ENCODE measurements at places on chromosomes 12 and 14. TPM values are rescaled to one million over a fixed set of nuclear protein-coding genes. Genes with fewer than 3 reads are reported as not detected.

Gene KRT85
- total RNA-seq = not detected

Gene COCH
- not detected for total RNA-seq

- no peak overlapping the region for H3K4me3 ChIP-seq
- H3K4me1 ChIP-seq = no peaks in the 10 kb centered on the region
- peaks cover 6% of the 10 kb centered on the region for H3K27me3 ChIP-seq
- H3K36me3 ChIP-seq = no peaks in the 10 kb centered on the region
- no peak overlapping the region for H3K27ac ChIP-seq
Observed at GRCh38 chr14:20799892-20800544, 2.6 kb downstream of the RNASE1 start.

GRCh38 chr12:28130625-28131598 is 59.3 kb upstream of the CCDC91 start:
- no peaks in the 10 kb centered on the region for H3K27me3 ChIP-seq
- H3K4me1 ChIP-seq = no peaks in the 10 kb centered on the region
- no peak overlapping the region for H3K27ac ChIP-seq
- H3K36me3 ChIP-seq = no peaks in the 10 kb centered on the region
- H3K4me3 ChIP-seq = no peak overlapping the region

DNA sequence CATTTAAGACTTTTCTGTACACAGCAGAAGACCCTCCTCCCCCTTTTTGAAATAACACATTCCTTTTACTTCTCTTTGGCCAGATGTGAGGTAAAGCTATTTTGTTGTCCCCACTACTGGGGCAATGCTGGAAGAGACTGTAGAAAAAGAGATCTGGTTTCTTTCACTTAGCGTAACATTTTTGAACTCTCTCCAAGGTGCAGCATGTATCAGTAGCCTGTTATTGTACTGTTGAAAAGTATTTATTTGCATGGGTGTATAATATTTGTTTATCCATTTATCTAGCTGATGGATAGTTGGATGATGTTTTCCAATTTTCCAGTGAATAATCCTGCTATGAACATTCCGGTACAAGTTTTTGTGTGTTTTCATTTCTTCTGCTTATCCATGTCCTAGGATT is 335.2 kb downstream of the SOX5 start:
- H3K27me3 ChIP-seq = no peaks in the 10 kb centered on the region
- no peak for DNase-seq
- no peaks in the 10 kb centered on the region for H3K4me1 ChIP-seq
- H3K36me3 ChIP-seq = no peaks in the 10 kb centered on the region
- no peak overlapping the region for H3K27ac ChIP-seq

GRCh38 chr14:58426670-58427280 is 556 bp downstream of the TIMM9 start:
- peak overlapping the region; percentile 100 for H3K4me3 ChIP-seq
- H3K27ac ChIP-seq = peak overlapping the region; percentile 93
- peaks cover 16% of the 10 kb centered on the region for H3K36me3 ChIP-seq
- DNase-seq = no peak
- H3K4me1 ChIP-seq = peaks cover 25% of the 10 kb centered on the region
- H3K27me3 ChIP-seq = no peaks in the 10 kb centered on the region
